ENCODE measurements at places on chromosomes 13 and 19.

DNA sequence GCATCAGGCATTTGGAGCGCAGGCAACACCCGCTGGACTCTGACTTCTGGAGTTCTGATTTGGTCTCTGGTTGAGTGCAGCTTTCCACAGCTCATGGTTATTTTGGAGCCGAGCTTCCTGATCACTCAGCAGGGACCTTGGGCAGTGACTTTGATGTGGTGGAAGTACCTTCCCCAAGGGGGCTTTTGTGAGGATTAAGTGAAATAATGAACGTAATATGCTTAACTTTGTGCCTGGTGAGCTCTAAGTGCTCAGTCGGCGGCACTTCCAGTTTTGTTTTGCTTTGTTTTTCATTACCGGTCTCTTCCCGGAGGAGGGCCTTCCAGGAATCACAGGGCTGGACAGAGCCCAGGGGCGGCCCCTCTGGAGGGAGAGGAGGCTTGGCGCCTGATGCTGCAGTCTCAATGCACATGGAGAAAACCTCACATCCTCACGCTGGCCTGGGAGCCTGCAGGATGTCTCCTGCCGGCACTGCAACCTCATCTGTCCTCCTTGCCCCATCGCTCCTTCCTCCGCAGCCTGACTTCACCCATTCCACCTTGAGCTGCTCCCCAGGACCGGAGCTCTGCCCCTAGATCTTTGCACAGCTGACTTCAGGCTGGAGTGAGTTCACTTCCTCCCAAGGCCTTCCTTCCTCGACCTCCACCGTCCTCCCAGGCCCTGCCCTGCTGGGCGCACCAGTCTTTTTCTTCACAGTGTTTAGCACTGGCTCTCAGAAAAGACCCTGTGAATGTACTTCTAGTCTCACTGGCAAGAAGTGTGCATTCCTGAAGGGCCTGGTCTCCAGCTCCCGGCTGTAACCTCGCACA is 1.5 kb downstream of the PLEKHF1 start:
- DNase-seq: no peak

- DNase-seq: no peak
These were observed 729.9 kb downstream of the DACH1 start for GRCh38 chr13:71137101-71137500.

DNA sequence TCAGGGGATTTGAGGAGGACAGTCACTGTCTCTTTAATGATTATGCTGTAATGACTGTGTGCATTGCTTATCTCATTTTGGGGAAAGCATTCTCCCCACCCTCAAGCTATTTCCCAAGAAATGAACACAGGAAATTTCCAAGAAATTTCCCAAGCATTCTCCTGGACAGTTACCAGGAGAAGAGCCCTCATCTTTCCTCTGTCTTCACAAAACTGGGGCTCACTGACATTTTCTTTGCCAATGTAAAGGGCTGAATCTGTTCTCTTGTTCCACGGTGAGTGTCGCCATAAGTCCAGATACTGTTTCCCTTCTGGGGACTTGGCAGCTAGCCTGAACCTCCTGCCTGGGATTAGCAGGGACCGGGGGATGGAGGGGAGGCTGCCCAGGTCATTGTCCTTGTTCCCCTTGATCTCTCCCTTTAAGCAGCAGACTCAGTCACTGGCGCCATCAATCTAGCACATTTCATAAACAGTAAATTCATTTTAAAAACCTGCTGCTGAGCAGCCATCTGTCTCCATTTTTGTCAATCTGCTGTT is 172.8 kb downstream of the DNAJC15 start:
- no peak for DNase-seq

DNA sequence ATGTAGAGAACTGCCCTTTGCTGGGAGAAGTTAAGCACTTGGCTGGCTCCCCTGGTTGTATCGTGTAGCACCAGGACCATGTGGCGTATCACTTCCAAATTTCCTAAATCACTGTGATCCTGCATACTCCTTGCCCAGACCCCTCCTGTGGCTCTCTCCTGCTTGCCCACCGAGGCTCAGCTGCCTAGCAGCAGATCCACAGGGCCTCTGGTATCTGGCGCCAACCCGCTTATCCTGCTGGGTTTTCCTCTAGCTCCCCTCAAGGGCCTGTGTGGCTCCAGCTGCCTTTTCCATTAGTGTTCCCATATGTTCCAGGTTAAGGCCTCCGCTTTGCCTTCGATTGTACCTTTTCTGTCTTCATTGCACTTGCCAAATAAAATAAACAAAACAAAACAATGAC is 16.5 kb downstream of the LRCH1 start:
- DNase-seq: no peak

DNA sequence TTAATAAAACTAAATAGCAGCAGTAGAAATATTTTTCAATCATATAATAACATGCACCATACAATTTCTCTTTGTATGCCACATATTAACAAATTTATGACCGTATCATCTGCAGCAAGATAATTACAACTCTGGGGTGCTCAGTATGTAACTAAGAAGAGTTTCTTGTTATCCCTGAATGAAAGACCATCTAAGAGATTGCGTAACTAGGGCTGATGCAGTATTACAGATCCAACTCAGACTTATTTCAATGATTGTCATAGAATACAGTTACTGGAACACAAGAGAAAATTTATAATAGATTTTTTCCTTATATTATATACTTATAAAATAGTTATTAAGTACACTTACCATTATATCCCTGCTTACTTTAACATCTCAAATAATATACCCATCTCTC is 305.1 kb downstream of the SLITRK1 start:
- no peak for DNase-seq

GRCh38 chr13:102817907-102818306 is 19.0 kb downstream of the BIVM start:
- no peak for DNase-seq

DNA sequence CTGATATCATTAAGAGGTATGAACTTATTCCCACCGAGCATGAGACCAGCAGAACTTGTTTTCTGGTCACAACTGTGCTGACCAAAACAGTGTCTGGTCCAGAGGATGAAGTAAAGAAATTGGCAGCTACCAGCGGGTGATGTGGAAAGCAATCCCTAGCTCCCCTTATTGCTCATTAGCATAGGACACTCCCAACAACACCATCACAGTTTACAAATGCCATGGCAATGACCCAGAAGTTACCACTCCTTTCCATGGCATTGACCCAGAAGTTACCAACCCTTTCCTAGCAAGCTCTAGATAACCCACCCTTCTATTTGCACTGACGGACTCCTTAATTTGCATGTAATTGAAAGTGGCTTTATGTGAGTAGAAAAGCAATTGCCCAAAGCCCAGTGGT is 1856.1 kb downstream of the OLFM4 start:
- peak; percentile 8 for DNase-seq

GRCh38 chr13:72662548-72662947 is 64.9 kb downstream of the MZT1 start:
- no peak for DNase-seq

DNA sequence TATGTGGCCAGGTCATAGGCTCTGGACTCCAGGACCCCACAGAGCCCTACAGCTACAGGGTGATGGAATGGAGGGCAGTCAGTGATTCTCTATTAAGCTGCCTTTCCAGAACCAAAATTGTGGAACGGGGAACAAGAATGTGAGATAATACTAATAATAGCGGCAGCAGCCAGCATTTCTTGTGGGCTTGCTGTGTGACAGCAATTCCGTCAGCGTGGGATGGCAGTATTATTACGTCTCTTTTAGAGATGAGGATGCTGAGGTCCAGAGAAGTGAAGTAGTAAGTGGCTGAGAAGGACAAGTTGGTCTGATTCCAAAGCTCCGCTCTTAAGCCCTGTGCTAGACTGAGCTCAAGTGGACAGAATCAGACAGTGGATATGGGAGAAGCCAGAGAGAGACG is 24.4 kb downstream of the GRIK5 start:
- DNase-seq: no peak

- DNase-seq: no peak
These were observed 664 bp downstream of the IRF3 start for GRCh38 chr19:49665036-49665350.

DNA sequence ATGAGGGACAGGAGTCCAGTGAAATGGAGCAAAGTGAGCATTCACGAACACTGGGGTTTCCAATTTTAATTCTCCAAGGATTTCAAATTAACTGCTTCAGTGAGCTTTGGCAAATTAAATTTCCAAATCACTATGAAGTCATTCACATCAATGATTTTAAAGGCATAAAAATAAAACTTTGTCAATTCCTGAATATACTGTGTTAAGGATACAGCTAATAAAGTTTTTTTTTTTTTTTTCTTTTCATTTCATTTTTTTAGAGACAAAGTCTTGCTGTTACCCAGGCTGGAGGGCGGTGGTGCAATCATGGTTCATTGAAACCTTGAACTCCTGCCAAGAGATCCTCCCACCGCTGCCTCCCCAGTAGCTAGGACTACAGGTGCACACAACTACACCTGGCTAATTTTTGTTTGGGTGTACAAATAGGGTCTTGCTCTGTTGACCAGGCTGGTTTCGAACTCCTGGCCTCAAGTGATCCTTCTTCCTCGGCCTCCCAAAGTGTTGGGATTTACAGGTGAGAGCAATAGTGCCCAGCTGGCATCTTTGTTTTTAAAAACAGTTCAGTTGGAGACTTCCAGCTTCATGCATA is 21.9 kb downstream of the RBM26 start:
- no peak for DNase-seq

DNA sequence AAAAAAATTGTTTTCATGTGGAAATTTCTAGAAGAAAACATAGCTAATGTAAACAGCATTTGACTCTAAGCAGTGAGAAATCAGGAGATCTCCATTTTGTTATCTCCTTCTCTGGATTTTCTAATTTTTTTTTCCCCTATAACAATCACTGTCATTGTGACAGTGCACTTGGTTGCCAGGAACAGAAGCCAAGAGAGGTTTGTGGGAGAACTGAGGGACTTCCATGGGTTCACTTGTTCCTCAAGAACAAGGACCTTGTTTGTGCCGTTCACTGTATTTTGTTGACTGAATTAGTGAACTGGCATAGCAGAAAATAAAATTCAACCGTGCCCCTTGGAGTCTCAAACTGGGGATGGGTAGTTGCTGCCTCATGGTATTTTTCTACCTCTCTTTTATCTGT is 17.1 kb downstream of the SHISA7 start:
- no peak for DNase-seq

DNA sequence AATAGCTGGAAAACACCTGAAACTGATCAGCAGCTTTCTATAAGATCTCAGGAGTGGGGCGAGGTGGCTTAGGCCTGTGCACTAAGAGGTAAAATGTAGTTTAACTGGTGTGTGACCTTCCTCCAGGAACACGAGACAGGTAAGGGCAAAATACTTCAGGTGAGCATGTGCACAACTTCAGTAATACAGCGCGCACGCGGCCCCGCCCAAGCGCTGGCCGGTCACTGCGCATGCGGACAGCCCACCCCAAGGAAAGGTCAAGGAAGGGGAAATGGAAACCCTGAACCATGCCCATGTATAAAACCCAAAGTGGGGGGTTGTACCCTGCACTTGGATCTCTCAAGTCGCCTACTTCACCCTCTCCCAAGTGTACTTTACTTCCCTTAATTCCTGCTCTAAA is 49.4 kb upstream of the ARHGEF7 start:
- DNase-seq: no peak

DNA sequence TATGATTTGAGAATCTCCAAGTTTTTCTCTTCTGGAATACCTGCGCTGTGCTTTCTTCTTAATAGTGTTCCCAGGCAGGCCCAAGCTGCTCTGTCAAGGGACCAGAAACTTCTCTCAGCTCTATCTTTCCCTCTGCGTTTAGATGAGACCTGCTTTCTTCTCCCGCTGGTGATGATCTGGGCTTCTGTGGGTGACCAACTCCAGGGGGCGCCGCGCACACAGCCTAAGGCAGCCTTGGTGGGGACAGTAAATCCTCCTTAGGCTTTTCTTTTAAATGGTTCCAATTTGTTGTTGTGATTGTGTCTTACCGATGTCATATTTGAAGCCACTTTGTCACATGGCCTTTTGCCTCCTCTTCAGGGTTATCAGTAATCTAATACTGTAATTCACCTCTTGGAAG is 439.4 kb upstream of the KLF12 start:
- DNase-seq: no peak

- DNase-seq: no peak
These were observed 555.2 kb upstream of the MIR17HG start for GRCh38 chr13:90792335-90792734.

DNA sequence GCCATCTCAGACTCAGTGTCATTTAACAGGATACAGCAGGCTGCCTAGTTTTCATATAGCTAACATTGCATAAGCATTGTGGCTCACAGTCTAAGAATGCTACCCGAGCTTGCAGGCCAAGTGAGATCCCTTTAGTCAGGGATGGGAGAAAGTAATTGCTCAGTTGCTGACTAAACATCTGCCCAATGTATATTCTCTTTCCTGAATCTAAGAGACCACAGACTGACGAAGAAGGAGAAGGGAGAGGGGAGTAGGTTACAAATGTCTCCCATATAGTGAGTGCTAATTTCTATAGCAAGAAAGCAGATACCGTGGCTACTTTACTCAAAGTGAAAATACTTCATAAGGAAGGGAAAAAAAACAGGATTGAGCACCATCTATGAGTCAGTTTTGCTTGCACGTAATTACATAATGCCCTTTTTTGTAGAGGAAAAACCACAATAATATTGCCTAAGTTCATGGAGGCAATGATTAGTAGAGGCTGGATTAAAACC is 453.9 kb downstream of the COG6 start:
- peak; percentile 17 for DNase-seq

GRCh38 chr13:67045357-67045756 is 184.8 kb downstream of the PCDH9 start:
- no peak for DNase-seq

DNA sequence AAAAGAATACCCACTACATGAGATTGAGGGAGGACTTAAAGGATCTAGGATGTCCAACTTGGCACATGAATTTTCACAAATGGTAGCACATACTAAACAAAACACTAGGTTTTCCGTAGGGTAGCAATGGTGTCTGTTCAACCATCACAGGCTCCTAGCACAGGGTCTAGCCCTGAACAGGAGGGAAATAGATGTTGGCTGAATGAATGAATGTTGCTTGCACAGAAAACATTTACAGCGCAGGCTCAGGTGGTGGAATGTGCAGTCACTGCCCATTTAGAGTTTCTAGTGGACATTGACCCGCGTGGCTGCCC is 1.9 kb upstream of the MYCBP2 start:
- DNase-seq: no peak

DNA sequence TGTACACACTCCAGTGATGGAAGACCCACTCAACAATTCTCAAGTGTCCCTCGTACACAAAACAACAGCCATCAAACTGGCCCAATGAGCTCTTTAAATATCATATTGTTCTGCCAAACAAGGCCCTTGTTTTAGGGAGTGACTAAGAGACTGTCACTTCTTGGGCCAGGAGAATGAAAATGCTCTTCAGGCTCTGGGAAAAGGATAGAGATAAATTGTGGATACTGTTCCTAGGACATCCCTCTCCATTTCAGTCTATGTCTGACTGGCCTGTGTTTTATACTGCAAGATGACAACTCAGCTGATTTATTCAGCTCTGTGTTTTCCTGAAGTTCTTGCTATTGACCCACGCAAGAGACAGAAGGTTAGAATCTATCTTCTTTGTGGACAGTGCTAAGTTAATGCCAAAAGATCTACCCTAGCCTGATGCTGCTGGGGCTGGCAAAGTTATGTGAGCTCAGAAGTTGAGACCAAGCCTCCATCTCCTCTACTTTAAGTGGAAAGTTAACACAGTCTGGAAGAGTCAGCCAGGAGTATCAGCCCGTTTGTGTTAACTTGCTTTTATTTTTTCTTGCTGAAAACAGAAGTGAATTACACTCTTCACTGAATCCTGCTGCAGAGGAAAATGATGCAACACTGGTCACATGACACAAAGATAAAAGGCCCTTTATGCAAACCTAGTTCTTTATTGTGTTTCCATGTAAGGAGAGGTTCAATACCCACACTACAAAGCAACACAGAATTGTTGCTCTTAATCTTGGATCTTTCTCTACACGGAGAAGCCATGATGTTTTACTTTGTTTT is 14.6 kb downstream of the FRY start:
- DNase-seq: no peak

- no peak for DNase-seq
These were observed 10.8 kb downstream of the USP12 start for GRCh38 chr13:27160657-27161295.

Measured in T1000 (cell line).